T1000 (cell line): ENCODE measurements at places on chromosomes 4 and X.

DNA sequence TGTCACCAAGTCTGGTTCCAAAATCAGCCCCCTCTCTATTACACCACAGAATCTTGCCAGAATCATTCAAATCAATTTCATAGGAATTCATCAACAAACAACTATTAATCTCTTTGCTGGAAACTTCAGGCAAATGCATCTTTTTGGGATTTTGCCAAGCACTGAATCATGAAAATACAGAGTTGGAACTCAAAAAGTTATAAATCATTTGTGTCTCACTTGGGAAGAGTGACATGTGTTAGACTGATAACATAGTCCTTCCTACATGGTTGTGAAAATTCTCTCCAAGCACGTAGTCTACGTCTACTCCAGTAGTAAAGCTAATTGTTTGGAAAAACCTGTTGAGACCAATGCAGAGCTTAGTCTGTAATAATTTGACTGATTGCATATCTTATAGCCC is 19.0 kb downstream of the CXCL8 start:
- DNase-seq = no peak

DNA sequence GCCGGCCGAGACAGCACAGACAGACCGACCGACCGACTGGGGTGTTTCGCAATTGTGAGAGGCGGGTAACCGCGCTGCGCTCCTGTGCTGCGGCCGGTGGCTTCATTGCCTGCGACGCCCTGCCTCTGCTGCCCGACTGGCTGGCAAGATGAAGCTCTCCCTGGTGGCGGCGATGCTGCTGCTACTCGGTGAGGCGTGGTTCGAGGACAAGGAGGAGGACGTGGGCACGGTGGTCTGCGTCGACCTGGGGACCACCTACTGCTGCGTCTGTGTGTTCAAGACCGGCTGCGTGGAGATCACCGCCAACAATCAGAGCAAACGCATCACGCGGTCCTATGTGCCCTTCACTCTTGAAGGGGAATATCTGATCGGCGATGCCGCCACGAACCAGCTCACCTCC is 565.7 kb upstream of the SMIM31 start:
- DNase-seq = no peak

DNA sequence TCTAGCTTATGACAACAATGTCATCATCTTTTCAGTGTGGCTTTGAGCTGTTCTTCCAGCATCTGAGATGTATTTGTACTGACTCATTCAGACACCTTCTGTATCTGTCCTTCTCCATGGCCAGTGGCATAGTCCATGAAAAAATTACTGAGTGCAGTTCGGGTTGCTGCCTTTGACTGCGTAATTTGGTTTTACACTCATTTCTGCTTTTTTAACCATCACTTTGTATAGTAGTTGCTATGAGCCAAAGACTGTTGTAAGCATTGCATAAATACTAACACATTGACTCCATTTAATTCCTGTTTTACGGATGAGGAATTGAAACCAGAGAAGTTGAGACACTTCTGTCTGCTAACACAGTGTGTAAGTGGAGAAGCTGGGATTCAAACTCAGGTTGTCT is 190.7 kb upstream of the MID1 start:
- DNase-seq = no peak

- no peak for DNase-seq
Measured at GRCh38 chr4:17567271-17567670, 9.7 kb upstream of the LAP3 start.

DNA sequence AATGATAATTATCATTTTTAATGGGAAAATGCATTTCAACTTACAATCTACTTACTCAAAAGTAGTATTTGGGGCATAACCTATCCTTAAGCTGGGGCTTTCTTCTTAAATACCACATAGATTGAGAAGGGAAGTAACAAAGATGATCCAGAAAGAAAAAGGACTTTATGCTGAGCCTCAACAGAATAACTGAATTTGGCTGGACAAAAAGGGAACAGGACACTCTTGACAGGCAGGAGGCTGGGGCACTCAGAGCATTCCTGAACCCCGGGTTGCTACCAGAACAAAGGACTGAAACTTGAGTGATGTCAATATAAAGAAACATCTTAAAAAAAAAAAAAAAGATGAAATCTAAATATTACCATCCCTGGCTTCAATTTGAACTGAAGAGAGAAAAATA is 23.9 kb downstream of the RELL1 start:
- no peak for DNase-seq

GRCh38 chrX:74242484-74243138 is 61.4 kb upstream of the ZCCHC13 start:
- DNase-seq = no peak

DNA sequence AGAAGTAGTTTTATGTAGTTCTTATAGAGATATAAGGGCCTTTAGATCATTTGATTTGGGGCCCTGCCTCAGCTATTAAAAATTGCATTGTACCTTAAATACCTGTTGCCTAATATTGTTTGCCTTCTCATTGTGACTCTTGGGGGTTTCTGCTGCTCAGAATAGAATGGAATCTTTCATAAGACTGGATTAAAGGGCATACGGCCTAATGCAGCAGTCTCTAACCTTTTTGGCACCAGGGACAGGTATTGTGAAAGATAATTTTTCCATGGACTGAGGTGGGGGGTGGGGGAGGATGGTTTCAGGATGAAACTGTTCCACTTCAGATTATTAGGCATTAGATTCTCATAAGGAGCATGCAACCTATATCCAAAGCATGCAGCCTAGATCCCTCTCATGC is 46.2 kb downstream of the TMEM164 start:
- DNase-seq = no peak

DNA sequence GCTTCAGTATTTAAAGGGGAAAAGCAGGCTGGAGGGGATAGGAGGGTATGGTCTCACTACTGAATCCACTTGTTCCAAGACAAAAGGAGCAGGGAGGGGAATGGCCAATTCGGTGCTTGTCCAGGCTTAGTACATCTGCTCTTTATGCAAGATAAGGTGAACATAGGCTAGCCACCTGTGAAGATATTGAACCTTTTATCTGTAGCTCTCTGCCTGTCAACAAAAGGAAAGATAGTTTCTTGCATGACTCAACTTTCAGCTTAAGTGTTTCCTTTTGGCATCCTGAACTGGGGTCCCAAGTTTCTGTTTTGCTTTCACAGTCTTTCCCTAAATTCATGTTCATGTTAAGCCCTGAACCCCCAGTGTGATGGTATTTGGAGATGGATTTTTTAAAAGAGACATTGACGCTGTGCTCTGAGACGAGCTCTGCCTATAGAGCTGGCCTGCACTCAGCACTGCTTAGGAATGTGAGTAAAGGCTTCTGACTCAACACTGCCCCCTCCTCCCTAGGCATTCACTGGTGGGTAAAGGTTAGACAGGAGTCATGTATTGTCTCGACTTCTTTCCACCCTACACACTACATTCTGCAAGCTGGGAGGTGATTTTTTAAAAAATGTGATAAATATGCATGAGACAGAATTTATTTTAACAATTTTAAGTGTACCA is 28.2 kb downstream of the FAM149A start:
- no peak for DNase-seq

GRCh38 chr4:40573593-40574311 is 55.9 kb downstream of the RBM47 start:
- DNase-seq = no peak

DNA sequence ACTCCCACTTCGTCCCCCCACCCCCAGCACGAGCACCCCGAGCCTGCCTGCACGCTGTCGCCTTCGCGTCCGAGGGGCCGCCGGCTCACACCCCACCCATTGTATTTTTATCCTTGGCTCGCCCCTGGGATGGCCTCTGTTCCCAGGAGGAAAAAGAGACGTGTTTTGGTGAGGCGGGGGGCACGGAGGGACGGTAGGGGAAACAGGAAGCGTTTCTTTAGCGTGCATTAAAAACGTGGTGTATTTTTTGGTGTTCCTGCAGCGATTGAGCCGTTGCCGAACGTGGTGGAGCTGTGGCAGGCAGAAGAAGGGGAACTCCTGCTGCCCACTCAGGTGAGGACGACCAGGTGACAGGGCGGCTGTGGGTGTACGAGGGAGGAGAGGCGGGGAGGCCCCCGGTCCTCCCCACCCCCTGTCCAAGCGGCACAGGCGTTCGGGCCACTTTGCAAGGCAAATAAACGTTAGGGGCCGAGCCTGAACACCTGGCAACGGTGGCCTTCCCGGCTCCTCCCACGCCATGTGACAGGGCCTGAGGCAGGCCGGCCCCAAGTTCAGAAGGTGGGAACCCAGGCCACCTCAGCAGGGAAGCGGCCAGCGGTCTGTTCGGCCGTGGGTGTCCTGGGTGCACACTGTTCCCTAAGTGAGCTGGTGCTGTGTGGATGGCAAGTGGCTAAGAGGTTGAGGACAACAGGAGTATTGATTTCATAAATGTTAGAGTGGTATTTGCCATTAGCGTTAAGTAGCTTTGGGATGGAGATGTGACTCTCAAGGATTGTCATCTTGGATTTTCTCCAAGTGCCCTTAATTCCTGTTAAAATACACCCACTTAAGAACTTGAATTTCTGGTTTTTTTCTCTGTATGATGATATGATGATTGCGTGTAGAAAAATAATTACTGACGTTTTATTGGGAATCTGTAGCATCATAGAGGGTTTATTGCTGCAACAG is 1.1 kb downstream of the TMEM131L start:
- no peak for DNase-seq

DNA sequence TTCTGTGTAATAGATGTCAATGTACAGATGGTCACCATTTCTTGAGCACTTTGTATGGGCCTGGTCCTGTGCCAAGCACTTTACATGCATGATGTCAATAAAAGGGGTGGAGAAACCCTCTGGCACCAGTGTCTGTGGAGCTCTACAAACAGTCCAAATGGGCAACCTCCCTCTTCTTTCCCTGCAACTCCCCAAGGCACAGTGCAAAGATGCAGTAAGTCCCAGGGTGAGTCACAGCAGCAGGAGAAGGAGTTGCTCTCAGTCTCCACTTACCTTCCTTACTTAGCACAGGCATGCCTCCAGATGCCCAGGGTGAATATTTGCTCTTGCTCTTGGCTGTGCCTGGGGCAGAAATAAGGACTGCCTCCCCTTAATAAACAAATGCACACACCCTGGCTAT is 4.3 kb downstream of the OCIAD2 start:
- DNase-seq = peak; percentile 30

DNA sequence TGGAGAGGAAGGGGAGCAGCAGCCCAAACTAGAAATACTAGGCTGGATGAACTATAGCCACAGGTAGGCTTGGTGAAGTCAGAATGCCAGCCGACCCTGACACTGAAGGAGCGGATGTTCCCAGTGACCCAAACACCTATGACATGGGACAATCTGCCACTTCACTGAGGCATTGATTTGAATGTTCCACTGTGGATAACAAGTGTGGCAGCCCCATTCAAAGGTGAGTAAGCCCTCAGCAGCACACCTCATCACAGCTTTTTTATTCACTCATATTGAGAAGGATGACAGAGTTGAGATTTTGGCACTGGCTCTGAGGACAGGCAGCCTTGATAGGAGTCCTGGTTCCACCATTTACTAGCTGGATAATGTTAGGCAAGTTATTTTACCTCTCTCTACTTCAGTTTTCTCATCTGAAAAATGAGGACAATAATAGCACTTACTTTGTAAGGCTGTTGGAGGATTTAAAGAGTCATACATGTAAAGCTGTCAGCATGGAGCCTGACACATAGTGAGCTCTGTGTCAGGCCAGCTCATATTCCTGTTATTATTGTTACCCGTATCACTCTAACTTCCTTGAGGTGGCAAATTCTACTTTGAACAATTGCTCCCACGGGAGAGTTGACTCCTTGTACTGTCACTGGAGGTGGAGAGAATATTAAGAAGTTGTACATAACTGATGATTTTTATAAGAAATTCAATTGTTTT is 114.6 kb downstream of the RASL11B start:
- no peak for DNase-seq

DNA sequence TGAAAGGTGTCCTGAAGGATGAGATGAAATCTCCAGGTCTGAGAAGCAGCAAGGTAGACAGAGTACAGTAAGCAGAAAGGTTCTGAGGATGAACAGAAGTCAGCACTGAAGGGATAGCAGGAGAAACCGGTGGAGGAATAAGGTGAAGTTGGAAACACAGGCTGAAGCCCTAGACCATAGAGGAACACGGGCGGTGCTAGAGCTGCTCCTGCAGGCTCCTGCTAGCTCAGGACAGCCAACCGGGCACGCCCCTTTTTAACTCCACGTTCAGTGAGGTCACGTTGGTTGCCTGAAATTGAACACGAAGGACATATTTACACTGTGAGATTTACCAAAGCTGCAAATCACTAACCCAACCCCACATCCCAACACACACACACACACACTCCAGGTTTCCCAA is 1886.4 kb upstream of the AGA start:
- DNase-seq = no peak

GRCh38 chrX:149871940-149872339 is 9.0 kb upstream of the MAGEA8 start:
- DNase-seq = no peak
